ENCODE measurements at places on chromosomes 6 and 20. TPM values are rescaled to one million over a fixed set of nuclear protein-coding genes. Genes with fewer than 3 reads are reported as not detected.

LBP gene
- polyA plus RNA-seq = 1.9 TPM

ZNF165 gene
- polyA plus RNA-seq = 4.1 TPM

DNA sequence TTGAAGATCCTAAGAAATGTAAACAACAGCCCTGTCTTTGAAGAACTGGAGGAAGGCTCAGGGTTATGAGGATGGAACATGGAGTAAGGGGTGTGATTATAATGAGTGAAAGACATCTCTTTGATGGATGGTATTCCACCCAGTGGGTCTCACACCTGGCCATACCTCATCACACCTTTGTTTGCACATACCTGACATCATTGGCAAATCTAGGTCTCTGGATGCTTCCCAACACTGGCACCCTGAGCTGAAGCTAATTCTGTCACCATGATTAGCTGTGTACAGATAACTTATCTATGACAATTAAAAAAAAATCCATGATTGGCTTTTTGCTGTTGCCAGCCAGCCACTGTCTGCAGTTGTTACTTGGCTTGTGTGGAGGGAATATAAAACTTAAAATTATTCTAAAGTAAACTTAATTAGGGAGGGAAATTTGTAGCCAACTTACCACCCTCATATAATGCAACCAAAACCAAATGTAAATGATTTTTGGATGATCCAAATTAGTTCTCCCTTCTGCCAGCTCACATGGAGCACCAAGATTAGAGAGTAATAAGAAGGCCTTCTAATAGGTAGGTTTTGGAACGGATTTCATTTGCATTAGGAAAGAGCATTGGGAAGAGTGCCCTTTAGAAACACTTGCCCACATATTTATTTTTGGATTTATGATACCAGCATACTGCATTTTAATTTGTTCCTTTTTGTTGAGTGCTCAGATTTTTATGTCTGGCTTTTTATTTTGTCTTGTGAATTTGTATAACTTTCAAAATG, 249.5 kb downstream of the SOX4 start:
- H3K36me3 ChIP-seq = no peaks in the 10 kb centered on the region
- H3K4me3 ChIP-seq = no peak overlapping the region
- no peak overlapping the region for H3K27ac ChIP-seq
- no peaks in the 10 kb centered on the region for H3K27me3 ChIP-seq
- peaks cover 26% of the 10 kb centered on the region for H3K4me1 ChIP-seq
- no peak for DNase-seq

PDSS2 gene
- polyA plus RNA-seq = 13.8 TPM

SLC16A10 gene
- 1.2 TPM for polyA plus RNA-seq

GRCh38 chr6:137452333-137452894, 41.8 kb downstream of the OLIG3 start:
- no peaks in the 10 kb centered on the region for H3K4me1 ChIP-seq
- H3K4me3 ChIP-seq = no peak overlapping the region
- H3K27me3 ChIP-seq = no peaks in the 10 kb centered on the region
- no peaks in the 10 kb centered on the region for H3K36me3 ChIP-seq

GRCh38 chr6:28657769-28658465, 132.2 kb downstream of the GPX5 start:
- no peak for DNase-seq
- H3K27me3 ChIP-seq = no peaks in the 10 kb centered on the region
- no peak overlapping the region for H3K27ac ChIP-seq
- H3K4me3 ChIP-seq = peak overlapping the region; percentile 18

DNA sequence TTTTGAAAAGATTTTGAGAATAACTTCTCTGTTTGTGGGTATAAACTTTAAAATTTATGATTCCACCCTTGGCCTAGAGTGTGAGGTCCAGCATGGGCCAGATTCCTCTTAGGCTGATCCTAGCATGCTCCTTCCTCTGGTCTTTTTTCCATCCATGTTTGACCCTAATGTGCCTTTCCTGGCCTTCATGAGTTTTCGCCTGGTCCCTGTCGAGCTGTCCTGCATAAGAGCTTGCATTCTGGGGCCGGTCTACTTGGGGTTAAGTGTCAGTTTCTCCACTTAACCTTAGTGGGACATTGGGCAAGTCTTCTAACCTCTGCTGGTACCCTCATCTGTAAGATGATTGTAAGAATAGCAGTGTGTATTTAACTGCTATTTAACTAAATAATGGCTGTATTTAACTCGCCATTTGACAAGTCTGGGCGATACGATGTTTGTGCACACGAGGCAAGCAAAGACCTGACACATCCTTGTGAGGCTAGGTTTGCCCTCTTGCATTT, 40.7 kb upstream of the TAGAP start:
- H3K36me3 ChIP-seq = no peaks in the 10 kb centered on the region
- H3K4me1 ChIP-seq = no peaks in the 10 kb centered on the region
- H3K27me3 ChIP-seq = no peaks in the 10 kb centered on the region
- H3K4me3 ChIP-seq = no peak overlapping the region
- DNase-seq = no peak

DNA sequence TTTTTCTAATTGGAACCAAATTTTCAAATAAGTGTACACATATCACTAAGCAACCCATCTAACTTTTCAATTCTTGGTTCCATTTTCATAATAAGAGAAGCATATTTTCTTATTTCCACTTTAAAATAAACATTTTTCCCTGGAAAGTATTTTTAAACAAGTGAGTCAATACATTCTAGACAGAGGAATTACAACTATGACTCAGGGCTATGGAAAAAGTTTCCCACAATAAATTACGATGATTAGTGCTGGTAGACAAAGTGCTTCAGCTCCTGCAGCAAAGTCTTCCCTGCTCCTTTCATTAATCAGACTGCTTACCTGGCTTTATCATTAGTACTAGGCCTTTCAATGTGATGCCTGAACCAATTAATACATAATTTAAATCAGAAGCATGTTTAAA, 322.5 kb downstream of the HACE1 start:
- H3K4me3 ChIP-seq = no peak overlapping the region
- H3K4me1 ChIP-seq = peaks cover 34% of the 10 kb centered on the region
- no peak overlapping the region for H3K27ac ChIP-seq
- no peak for DNase-seq
- H3K27me3 ChIP-seq = no peaks in the 10 kb centered on the region

HLA-G gene
- polyA plus RNA-seq = 0.09 TPM

- H3K27ac ChIP-seq = no peak overlapping the region
- no peaks in the 10 kb centered on the region for H3K27me3 ChIP-seq
- DNase-seq = no peak
Observed at GRCh38 chr6:51269876-51270275, 451.2 kb downstream of the TFAP2B start.

DNA sequence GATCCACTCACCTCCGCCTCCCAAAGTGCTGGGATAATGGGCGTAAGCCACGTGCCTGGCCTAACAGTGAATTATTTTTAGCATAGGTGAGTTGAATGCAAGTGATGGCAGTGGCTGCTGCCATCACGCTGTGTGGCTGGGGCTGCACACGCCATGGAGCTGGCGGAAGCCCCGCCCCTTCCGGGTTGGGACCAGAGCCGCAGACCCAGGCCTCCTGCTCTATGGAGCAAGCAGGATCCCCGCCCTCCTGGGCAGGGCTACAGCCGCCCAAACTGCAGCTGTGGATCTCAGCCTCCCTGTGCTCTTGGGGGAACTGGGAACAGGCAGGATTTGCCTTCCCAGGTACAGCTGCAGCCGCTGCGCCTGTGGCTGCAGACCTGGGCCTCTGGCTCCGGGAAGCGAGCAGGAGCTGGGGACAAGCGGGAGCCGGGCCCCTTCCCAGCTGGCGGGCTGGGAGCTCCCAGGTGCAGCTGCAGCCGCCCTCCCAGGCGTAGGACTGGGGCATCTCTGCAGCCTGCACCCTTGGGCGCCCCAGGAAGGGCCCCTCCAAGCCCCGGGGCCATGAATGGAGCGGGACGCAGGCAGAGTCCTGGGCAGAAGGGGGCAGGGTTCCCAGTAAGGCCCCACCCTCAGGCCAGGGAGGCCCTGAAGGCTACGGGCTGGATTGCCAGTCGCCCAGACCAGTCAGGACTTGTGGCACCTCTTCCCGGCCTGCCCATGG, 30.9 kb upstream of the SLA2 start:
- no peaks in the 10 kb centered on the region for H3K27me3 ChIP-seq
- no peak overlapping the region for H3K4me3 ChIP-seq
- no peak overlapping the region for H3K27ac ChIP-seq
- no peak for DNase-seq
- H3K4me1 ChIP-seq = no peaks in the 10 kb centered on the region
- peaks cover 30% of the 10 kb centered on the region for H3K36me3 ChIP-seq

DNA sequence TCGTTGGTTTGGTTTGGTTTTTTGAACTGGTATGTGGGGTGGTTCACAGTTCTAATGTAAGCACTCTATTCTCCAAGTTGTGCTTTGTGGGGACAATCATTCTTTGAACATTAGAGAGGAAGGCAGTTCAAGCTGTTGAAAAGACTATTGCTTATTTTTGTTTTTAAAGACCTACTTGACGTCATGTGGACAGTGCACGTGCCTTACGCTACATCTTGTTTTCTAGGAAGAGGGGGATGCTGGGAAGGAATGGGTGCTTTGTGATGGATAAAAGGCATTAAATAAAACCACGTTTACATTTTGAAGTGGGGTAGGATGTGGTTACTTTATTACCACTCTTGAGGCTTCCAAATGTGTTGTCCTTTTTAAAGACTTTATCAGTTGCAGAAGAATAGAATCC, 168.0 kb downstream of the ZMYND8 start:
- H3K36me3 ChIP-seq = no peaks in the 10 kb centered on the region
- H3K27me3 ChIP-seq = no peaks in the 10 kb centered on the region
- DNase-seq = no peak
- H3K27ac ChIP-seq = no peak overlapping the region
- H3K4me3 ChIP-seq = no peak overlapping the region

TBXT gene
- polyA plus RNA-seq = not detected

- no peak overlapping the region for H3K27ac ChIP-seq
- H3K27me3 ChIP-seq = no peaks in the 10 kb centered on the region
- no peaks in the 10 kb centered on the region for H3K36me3 ChIP-seq
- no peaks in the 10 kb centered on the region for H3K4me1 ChIP-seq
Observed at GRCh38 chr6:118240878-118241528, 307.1 kb upstream of the PLN start.

RFX6 gene
- 1.8 TPM for polyA plus RNA-seq

CLIC5 gene
- 77.0 TPM for polyA plus RNA-seq
